ENCODE measurements at places on chromosomes 7 and 10. TPM values are rescaled to one million over a fixed set of nuclear protein-coding genes. Genes with fewer than 3 reads are reported as not detected.

The ASB10 gene
- total RNA-seq: not detected

DNA sequence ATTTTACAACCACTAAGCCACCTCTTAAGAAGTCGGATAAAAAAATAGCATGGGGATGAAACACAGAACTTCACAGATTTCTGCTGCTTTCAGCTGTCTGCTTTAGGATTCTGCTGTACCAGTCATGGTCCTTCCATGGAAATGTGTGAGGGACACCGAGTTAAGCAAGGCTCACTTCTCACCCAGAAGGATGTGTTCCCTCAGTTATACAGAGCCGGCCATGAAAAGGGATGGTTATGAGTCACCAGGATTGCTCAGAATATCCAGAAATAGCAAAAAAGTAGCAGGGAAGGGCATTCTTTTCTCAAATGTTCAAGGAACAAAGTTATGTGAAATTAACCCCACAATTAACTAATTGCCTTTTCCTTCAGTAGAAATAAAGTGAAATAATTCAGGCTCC lies 124.4 kb downstream of the AMPH start:
- no peak for DNase-seq

The AKR1C3 gene
- 1.3 TPM for total RNA-seq

DNA sequence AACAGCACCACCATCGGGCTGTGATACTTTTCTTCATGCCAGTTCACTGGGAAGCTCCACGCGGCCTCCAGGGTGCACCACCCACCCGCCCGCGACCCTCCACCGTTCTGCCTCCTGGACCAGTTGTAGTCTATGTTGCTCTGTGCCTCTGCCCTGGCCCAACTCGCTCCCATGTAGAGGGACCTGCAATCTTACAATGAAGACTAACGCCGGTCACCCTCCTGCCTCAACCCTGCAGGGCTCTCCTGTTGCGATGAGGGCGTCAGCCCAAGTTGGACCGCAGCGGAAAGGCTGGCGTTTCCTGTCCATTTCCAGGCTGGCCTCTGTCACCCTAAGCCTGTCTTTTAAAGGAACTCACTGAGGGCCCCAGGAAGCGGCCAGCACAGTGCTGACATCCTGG lies 34.9 kb downstream of the IL15RA start:
- no peak for DNase-seq

DNA sequence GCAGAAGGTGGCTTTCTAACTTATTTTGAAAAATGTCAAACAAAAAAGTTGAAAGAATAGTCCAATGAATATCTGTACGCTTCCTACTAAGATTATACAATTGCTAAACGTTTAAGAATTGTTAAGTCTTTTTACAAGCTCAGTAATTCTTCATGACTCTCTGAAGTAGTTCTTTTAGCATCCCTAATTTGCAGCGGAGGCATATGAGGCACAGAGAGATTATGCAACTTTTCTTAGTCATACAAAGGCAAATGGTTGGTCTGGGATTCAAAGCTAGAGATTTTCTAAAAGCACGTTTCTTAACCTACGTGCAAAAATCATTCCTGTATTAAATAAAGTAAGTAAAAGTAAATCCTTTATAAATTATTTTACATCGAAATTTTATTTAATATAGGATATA lies 254.2 kb downstream of the MAGI2 start:
- no peak for DNase-seq

The UCN3 gene
- not detected for total RNA-seq

The MYO1G gene
- total RNA-seq: 0.69 TPM

GRCh38 chr7:24448038-24448437 lies 125.2 kb upstream of the PALS2 start:
- no peak for DNase-seq

Data from mesothelial cell of epicardium (in vitro differentiated cells).